ENCODE measurements at places on chromosomes 3 and 15. TPM values are rescaled to one million over a fixed set of nuclear protein-coding genes. Genes with fewer than 3 reads are reported as not detected.

DNA sequence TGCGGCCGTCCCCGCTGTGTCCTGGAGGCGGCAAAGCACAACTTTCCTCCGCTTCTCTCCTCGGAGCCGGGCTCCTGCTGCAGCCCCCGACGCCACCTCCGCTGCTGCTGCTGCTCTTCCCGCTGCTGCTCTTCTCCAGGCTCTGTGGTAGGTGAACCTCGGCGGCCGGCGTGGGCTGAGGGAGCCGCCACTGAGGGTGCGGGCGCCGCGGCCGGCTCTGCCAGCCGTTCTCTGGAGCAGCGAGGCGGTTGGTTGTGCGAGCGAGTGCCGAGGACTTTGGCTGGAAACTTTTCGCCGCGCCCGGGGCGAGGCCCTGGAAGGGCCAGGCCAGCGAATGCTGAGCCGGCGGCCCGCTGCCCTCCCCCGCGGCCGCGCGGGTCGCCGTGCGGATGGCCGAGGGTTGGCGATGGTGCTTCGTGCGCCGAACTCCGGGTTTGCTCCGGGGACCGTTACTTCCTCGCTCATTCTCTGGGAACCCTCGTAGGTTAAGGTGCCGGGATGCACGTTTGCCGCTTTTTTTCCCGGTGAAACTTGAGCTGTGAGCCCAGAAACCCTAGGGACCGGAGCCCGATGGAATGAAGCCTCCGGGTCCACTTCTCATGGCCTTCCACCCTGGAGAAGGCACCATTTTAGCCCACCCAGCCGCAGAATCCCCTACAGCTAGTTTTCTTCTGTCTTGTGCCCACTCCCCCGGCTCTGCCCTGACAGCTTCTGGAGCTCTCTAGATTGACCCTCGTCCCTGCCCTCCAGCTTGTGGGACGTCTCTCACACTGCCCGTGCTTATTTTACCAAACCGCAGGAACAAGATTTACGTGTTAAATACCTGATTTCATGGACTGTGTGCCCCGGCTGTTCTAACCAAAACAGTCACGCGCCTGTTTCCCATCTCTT is 660 bp downstream of the NECTIN3 start:
- peak; percentile 26 for DNase-seq

Gene MASP1
- 0.07 TPM for total RNA-seq

DNA sequence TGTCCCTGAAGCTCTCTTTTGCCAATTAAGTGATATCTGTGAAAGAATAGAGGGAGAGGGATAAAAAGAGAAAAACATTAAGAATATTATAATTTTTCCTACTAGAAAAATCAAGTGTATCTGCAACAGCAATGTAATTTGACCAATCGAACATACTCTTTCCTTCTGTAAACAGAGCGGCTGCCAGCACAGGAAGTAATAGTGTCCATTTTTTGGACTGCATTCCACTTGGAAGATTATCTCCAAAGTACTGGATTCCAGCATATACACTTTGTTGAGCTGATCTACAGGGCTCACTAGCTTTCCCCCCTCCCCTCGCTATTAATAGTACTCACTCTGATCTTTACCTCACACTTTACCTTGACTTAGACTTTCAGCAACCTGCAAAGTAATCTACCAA is 90.4 kb downstream of the SUCLG2 start:
- no peak for DNase-seq

DNA sequence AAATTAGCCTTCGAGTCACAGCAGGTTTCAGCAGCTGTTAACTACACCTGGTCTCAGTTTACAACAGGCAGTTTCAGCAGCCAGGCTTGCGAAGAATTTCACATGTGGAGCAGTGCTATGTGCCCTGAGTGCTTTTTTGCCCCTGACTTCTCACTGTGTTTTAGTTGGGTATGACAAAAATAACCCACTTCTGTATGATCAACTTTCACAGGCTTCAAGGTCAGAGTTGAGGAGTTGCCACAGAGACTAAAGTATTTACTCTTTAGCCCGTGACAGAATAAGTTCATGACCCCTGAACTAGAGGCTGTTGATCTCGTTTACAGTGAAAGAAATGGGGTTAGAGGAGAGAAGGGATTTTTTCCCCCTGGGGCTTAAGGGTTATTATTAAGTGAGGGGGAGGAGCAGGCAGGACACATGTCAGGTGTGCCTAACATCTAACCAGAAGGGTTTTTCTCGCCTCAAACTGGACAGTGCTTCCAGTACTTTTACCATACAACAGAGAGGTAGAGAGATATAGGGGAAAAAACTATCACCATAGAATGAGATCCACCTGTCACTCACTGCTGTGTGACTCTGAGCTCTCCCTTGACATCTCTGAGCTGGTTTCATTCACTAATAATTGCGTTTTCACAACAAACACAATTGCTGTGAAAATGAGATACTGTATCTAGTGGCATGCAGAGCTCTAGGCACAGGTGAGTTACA is 14.0 kb upstream of the TOPBP1 start:
- DNase-seq, result no peak

- DNase-seq, result no peak
These were observed 3.6 kb upstream of the STARD5 start for GRCh38 chr15:81327516-81327915.

Gene FRMD5
- 12.2 TPM for total RNA-seq

Gene CHST2
- 6.7 TPM for total RNA-seq

GRCh38 chr3:68088636-68089035 is 434.2 kb upstream of the SUCLG2 start:
- no peak for DNase-seq

Gene LDHAL6B
- total RNA-seq, result not detected

Gene MUC4
- total RNA-seq, result not detected

- peak; percentile 30 for DNase-seq
These were observed 2.4 kb downstream of the SLC49A4 start for GRCh38 chr3:122797291-122797690.

DNA sequence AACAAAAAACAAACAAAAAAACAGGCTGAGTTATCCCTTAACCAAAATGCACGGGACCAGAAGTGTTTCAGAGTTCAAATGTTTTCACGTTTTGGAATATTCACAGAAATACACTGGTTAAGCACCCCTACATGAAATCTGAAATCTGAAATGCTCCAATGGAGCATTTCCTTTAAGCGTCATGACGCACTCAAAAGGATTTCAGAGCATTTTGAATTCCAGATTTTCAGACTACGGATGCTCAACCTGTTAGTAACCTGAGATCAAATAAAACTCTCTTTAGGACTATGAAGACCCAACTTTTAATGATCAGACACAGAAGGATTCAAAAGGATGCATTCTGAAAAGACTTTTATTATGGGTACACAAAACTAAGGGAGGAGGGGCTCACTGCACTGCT is 9.6 kb downstream of the CLPX start:
- no peak for DNase-seq

DNA sequence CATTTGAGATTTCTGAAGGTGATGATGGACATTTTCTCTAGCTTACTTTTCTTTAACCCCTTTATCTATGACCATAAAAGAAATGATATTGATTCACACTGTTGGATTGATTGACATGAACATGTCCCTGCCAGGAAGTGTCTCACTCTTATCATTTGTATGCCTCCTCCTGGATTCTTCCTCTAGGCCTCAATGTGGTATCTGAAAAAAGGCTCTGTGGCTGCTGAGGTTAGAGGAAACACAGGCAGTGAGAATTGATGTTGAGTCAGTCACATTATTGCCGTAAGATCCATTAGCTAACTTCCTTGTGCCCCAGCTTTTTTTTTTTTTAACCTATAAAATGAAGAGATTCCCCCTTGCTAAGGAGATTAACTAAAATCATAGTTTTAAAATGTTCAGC is 8.0 kb upstream of the THRB start:
- DNase-seq, result peak; percentile 64

Gene ENTPD3
- total RNA-seq, result 7.1 TPM

- peak; percentile 44 for DNase-seq
These were observed 551.9 kb upstream of the GOLIM4 start for GRCh38 chr3:168647582-168647981.

DNA sequence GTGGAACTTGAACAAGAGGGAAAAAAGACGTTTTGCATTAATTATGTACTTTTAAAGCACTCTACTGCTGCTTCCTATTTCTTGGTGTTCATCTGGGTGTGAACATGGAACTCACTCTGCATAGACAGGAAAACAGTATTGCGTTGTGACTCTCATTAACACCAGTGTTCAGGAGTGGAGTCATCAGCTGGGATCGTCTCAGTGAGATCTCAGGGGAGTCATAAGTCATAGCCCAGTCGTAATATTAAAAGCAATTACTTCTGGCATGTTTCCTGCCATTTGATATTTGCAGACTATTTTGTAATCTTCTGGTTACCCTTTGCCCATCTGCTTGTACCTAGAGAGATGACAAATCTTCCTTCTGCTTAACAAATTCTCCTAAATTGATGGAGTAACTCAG is 462.0 kb upstream of the ATP11B start:
- DNase-seq, result no peak

Gene TTLL13
- not detected for total RNA-seq
